ENCODE measurements at places on chromosomes 5 and 9.

DNA sequence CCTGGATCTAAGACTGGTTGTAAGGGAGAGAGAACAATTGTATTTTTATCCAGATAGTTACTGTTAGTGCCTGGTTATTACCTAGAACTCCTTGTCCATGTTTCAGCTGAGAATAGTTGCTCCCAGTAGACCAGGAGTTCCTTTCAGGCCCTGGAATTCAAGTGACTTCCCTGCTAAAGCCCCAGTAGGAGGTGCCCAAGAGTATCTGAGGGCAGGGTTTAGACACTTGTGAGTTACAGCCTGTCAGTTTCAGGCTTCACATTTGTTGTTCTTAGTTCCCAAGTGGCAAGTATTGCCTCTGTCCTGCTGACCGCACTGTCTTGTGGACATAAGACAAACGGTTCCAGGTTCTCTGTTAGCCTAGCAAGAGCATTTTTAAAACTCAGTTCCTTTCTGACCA is 743.9 kb upstream of the SEMA6A start:
- no peak for DNase-seq

- DNase-seq = peak; percentile 39
These were observed 3.6 kb upstream of the SNAPC4 start for GRCh38 chr9:136403538-136403914.

DNA sequence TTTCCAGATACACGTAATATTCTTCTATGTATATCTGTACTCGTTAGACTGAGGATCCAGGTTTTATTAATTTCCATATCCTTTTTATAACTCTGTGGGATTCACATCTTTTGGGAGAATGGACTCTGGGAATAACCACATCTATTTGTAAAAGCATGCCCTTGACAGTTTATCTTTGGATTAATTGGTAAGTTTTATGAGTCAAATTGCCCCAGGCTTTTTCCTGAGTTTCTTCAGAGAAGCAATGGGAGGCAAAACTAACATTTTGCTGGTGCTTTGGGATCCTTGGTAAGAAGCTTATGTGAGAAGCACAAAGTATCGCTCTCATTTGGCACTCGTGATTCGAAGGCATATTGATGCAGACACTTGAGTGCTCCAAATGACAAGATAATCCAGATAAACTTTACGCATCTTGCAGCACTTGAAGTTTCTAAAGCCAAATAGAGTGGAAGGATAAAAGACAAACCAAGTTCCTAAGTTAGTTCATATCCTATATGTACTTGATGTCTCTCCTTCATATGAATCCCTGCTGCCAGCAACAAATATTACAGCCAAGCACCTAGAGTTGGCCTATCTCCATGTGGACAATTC is 324.7 kb downstream of the TLE4 start:
- DNase-seq = no peak

GRCh38 chr5:14168144-14168792 is 25.1 kb downstream of the TRIO start:
- no peak for DNase-seq

DNA sequence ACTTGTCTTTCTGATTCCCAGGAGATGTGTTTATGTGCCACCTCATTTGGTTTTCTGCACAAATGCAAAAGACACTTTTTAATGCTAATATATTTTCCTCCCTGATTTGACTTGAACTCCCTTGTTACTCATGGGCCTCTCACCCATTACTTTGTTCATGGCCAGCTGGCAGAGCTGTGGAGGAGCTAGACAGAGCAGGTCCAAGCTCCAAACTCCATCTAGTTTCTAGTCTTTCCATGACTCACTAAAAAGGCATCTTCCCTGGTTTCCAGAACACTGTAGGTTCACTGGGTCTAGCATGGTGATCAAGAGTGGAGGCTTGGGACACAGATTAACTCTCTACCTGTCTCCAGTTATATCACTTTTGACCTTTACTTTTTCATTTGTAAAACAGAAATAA is 161.0 kb upstream of the SLC28A3 start:
- no peak for DNase-seq

DNA sequence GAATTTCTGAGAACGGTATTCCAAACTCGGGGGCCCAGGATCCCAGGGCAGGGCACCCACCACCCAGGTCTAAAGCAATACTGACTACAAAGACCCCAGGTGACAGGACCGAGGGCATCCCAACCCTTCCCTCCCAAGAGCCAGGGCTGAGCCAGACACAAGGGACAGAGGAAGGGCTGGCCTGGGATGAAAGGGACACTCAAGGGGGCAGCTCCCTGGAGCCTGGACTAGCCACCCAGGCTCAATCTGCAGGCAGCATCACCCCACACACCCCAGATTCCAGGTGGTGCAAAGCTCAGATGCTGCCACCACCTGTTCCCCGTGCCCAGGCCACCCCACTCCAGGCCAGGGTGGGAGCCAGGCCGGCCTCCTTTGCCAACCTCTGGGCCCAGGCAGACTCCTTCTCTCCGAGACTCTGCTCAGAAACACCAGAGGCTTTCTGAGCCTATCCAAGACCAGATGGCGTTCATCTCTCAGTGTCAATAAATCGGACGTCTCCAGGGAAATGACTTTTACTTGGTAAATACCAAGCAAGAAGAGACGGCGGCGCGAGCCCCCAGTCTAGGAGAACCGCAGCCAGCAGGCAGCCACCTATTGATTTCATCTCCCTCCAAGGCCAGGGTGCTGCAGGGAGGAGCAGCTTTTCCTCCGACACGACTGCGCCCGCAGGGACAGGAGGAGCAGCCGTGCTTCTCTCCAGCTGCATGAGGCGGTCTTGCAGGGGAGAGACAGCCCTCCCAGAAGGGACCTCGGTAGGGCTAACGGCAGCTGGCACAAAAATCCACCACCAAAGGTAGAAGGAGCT is 94.1 kb upstream of the ADAMTS2 start:
- no peak for DNase-seq

DNA sequence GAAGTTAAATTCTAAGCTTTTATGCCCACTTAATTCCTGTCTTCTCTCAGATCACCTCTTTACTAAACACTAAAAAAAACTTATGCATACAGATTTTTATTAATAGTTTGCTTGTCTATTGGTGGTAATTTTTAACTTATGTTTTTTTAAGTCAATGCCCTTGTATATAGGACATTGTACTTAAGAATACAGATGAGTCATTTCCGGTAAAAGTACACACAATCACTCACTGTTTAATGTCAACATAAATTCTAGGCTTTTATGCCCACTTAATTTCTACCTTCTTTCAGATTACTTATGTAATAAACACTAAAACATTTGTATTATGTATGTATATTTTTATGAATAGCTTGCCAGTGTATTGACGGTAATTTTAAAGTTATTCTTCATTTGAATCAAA is 872.8 kb upstream of the CDH9 start:
- no peak for DNase-seq

DNA sequence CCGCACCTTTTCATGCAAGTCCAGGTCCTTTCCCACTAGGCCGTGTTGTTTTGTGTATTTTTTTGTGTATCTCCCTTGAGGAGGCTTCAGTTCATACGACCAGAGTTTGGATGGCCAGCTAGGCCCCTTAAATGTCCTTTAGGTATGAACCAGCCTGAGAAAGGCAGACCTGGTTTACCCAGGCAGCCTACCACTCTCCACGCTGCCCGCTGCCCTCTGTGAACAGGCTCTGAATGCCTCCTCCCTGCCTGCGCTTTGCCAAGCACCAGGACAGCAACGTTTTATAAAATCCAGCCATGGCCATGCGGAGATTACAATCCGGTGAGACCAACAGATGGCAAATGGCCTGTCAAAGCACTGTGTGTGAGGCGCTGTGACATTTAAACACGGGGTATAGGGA is 626 bp upstream of the CLTB start:
- DNase-seq = no peak

DNA sequence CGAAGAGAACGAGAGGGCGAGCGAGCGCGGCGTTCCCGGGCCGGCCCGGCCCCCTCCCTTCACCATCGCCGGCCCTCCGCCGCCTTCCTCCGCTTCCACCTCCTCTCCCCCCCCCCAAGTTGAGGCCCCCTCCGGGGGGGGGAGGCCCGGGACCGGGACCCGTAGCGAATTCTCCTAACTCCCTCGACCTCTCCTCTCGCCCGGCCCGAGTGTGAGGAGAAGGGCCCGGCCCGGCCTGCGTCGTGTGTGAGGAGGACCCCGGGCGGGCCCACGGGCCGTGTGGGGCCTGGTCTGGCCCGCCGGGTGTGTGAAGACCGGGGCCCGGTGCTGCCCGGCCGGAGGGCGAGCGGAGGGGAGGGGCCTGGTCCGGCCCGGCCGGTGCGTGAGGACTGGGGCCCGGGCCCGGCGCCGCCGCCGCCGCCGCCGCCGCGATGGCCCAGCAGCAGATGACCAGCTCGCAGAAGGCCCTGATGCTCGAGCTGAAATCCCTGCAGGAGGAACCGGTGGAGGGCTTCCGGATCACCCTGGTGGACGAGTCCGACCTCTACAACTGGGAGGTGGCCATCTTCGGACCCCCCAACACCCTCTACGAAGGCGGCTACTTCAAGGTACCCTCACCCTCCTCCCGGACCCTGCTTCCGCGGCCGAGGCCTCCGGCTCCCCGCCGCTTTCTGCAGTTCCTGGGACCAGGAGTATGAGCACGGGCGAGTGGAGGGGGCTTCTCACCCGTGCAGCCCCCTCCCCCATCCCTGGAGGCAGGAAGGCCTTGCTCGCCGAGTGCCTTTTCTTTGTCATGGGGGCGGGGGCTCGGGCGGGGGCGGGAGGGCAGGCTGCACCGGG is 587 bp downstream of the UBE2R2 start:
- DNase-seq = peak; percentile 41

DNA sequence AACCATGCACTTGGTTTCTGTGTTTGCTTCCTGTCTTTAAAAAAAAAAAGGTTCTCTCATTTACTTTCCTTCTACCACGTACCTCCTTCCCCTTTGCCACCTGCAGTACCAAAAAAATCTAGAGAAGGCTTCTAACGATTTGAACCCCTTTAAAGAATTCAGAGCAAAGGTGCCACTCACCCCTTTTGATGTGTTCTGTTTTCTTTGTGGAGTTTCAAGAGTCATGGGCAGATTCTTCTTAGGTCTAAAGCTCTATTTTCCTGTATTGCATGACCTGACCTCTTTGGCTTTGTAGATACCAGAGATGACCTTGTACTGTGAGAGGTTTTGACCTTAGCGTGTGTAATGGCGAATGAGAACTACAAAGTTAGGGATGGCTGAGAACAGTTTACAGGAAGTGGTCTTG is 29.0 kb downstream of the TXNDC8 start:
- DNase-seq = no peak

GRCh38 chr9:85392260-85392659 is 349.5 kb downstream of the AGTPBP1 start:
- DNase-seq = no peak

DNA sequence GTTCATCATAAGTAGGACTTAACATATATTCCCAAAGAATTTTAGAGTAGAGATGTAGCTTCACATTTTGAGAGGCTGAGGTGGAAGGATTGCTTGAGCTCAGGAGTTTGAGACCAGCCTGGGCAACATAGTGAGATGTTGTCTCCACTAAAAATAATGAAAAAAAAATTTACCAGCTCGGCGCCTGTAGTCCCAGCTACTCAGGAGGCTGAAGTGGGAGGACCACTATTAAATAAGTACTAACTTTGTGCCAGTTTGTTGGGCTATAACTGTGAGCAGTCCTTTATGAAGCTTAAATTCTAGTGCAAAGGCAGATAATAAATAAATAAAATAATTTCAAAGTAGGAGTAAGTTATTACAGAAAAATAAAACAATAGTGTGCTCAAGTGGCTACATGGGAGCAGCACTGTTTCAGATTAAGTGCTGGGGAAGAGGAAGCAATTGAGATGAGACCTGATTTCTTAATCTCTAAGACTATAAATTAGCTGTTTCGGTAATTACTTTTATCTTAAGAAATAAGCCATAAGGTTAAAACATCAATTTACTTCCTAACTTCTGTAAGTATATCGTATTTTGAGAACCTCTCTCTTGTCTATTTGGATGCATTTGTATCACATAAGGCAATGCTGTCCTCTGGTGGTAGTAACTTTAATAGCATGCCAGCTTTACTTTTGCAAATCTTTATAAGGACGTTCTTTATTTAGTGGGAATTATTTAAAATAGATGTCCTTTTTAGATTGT is 98.9 kb downstream of the CSNK1G3 start:
- no peak for DNase-seq

DNA sequence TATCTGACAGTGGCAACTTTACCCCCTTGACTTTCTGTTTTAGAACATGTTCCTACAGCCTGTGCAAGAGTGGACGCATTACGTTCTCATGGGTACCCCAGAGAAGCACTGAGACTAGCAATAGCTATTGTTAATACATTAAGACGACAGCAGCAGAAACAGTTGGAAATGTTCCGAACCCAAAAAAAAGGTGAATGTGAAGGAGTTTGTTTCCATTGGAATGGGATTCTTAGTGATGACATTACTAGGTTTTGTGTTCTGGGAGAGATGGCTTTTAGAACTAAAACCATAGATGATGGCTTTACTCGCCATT is 194.1 kb downstream of the ZSWIM6 start:
- no peak for DNase-seq

DNA sequence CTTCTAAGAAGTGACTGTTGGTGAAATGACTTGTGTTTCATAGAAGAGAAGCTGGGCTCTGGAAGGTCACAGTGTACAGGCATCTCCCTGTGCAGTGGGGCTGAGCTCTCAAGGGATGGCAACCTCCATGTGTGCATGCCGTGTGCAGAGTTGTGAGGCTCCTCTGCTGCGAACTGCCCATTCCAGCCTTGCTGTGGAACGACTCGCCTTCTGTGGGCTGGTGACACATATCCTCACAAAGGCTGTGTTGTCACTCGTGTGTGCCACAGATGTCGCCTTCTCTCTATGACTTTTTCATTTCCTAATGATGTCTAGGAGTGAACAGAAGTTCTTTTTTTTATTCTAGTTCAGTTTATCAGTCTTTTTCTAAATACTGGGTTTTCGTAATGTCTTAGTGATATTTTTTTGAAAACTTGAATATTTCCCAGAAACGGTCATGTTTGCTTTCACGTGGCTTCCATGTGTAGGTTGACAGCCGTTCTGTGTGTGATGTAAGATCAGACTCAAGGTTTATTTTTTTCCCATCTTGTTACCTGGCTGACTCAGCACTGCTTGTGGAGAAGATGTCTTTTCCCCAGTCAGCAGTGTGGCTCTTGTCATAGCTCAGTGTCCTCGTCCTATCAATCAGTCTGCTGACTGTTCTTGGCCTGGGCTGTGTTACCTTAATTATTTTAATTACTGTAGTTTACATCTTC is 57.3 kb upstream of the CACNA1B start:
- no peak for DNase-seq

DNA sequence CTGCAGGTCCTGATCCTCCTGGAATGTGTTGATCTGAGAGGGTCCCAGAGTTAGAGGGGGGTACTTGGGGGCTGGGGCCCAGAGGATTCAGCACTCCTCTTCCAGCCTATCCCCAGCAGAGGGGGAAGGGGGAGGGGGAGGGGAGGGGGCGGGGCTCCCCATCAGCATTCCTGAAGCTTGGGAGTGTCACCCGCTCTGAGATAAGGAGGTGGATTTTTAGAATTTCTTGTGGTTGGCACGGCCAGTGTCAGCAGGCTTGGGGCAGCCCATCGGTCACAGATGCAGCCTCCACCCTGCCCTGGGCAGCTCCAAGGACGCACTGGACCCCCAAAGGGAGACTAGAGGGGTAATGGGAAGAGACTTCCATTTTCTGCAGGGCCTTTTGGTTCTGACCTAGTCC is 5.3 kb downstream of the FGF18 start:
- DNase-seq = no peak

GRCh38 chr5:176734756-176735342 is 75.5 kb upstream of the UNC5A start:
- no peak for DNase-seq
